T-helper 17 cell (primary cell): ENCODE measurements at places on chromosomes 13 and 19.
A peak's percentile ranks its signal among the peaks of the same experiment; 100 is the strongest.

GRCh38 chr19:2722541-2723344 lies 1.6 kb upstream of the DIRAS1 start:
- peaks cover 3% of the 10 kb centered on the region for H3K36me3 ChIP-seq
- peaks cover 38% of the 10 kb centered on the region for H3K27me3 ChIP-seq

DNA sequence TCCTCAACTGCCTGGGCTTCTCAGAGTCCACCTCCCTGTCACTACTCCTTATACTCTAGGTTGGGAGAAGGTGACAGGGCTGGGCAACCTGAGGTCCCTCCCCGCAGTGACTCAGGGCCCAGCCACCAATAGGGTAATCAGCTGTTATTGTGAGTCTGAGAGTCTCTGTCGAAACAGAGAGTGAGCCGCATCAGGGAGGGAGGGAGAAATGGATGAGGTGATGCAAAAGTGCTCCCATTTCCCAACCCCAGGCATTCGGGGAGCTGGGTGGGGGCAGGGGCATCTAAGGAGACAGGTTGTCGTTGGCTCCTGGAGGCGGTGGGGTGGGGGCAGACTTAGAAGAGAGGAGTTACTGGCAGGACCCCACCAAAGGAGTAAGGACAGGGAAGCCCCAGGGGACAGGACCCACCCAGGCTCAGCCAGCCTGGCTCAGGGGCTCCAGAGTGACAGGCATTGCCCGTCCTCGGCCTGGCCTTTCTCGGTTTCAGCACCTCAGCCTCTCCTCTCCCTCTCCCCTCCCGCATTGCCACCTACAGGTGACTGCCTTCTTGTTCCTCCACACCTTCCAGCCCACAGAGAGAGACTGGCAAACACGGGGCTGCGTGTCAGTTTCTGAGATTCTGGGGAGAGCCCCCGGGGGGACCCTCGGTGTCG lies at the start of gene DMKN:
Gene DMKN, minus strand, starts transcription at position 22 of the 654 bp plus-strand sequence. CDS start 174 bp downstream, outside the sequence.
- H3K27ac ChIP-seq, result no peak within 1 kb of the TSS
- DNase-seq, result no peak
- peaks cover 2% of the 10 kb centered on the region for H3K36me3 ChIP-seq

GRCh38 chr13:59476366-59476765 lies 687.4 kb downstream of the DIAPH3 start:
- no peak for DNase-seq
- H3K4me1 ChIP-seq, result peaks cover 3% of the 10 kb centered on the region
- H3K27ac ChIP-seq, result no peak overlapping the region
- peaks cover 6% of the 10 kb centered on the region for H3K27me3 ChIP-seq

GRCh38 chr19:47651691-47652090 lies 42.8 kb downstream of the BICRA start:
- H3K4me3 ChIP-seq, result no peak overlapping the region
- H3K27me3 ChIP-seq, result no peaks in the 10 kb centered on the region
- peaks cover 35% of the 10 kb centered on the region for H3K4me1 ChIP-seq
- peak overlapping the region; percentile 21 for H3K27ac ChIP-seq

- H3K36me3 ChIP-seq, result no peaks in the 10 kb centered on the region
- H3K4me3 ChIP-seq, result no peak overlapping the region
- DNase-seq, result no peak
- no peak overlapping the region for H3K27ac ChIP-seq
Measured at GRCh38 chr13:90884066-90884465, 463.4 kb upstream of the MIR17HG start.

GRCh38 chr19:2259336-2259735 lies 3.1 kb upstream of the JSRP1 start:
- no peaks in the 10 kb centered on the region for H3K27me3 ChIP-seq
- DNase-seq, result no peak
- H3K4me3 ChIP-seq, result peak overlapping the region; percentile 52
- peaks cover 6% of the 10 kb centered on the region for H3K4me1 ChIP-seq

DNA sequence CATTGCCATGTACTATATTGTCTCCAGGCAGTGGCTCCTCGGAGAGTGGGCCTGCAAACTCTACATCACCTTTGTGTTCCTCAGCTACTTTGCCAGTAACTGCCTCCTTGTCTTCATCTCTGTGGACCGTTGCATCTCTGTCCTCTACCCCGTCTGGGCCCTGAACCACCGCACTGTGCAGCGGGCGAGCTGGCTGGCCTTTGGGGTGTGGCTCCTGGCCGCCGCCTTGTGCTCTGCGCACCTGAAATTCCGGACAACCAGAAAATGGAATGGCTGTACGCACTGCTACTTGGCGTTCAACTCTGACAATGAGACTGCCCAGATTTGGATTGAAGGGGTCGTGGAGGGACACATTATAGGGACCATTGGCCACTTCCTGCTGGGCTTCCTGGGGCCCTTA lies 624 bp downstream of the GPR32 start:
- H3K36me3 ChIP-seq, result peaks cover 5% of the 10 kb centered on the region
- no peak overlapping the region for H3K27ac ChIP-seq
- peaks cover 48% of the 10 kb centered on the region for H3K27me3 ChIP-seq
- no peak for DNase-seq
- H3K4me1 ChIP-seq, result no peaks in the 10 kb centered on the region
- H3K4me3 ChIP-seq, result no peak overlapping the region

- no peak overlapping the region for H3K27ac ChIP-seq
- no peak for DNase-seq
- H3K27me3 ChIP-seq, result no peaks in the 10 kb centered on the region
- no peaks in the 10 kb centered on the region for H3K36me3 ChIP-seq
- H3K4me1 ChIP-seq, result peaks cover 2% of the 10 kb centered on the region
- no peak overlapping the region for H3K4me3 ChIP-seq
Measured at GRCh38 chr19:18860302-18860700, 28.5 kb downstream of the UPF1 start.

- H3K4me1 ChIP-seq, result peaks cover 33% of the 10 kb centered on the region
- peaks cover 5% of the 10 kb centered on the region for H3K36me3 ChIP-seq
- no peak for DNase-seq
- no peak overlapping the region for H3K27ac ChIP-seq
- peaks cover 17% of the 10 kb centered on the region for H3K27me3 ChIP-seq
- no peak overlapping the region for H3K4me3 ChIP-seq
Measured at GRCh38 chr19:42178791-42179674, 38.4 kb downstream of the DEDD2 start.

- H3K36me3 ChIP-seq, result no peaks in the 10 kb centered on the region
- no peak for DNase-seq
- H3K27me3 ChIP-seq, result no peaks in the 10 kb centered on the region
- H3K27ac ChIP-seq, result no peak overlapping the region
Measured at GRCh38 chr13:39789451-39789850, 134.0 kb downstream of the COG6 start.

- H3K4me1 ChIP-seq, result peaks cover 11% of the 10 kb centered on the region
- H3K4me3 ChIP-seq, result peak overlapping the region; percentile 28
- no peak for DNase-seq
- no peaks in the 10 kb centered on the region for H3K27me3 ChIP-seq
- peaks cover under 1% of the 10 kb centered on the region for H3K36me3 ChIP-seq
Measured at GRCh38 chr19:6374711-6375410, 872 bp downstream of the PSPN start.

GRCh38 chr13:24223341-24224231 lies 63.1 kb downstream of the SPATA13 start:
- peaks cover 3% of the 10 kb centered on the region for H3K4me1 ChIP-seq
- H3K27me3 ChIP-seq, result no peaks in the 10 kb centered on the region
- no peak overlapping the region for H3K27ac ChIP-seq
- DNase-seq, result no peak
- H3K36me3 ChIP-seq, result no peaks in the 10 kb centered on the region

DNA sequence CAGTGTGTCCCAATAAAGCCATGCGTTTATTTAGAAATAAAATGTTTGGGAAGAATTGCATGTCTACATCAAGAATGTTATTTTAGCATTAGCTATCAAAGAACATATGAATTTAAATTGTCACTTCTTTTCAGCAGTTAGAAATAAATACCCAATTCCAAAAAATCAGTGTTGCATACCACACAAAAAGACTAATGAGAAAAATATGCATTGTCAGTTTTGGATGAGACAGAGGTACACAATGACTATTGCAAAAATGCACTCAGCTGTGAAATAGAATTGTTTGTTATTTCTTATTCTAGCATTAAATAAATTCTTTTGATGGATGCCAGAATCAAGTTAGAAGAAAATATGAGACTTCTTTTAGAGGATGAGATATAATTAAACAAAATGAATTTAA lies 833.9 kb downstream of the SLITRK1 start:
- H3K4me3 ChIP-seq, result no peak overlapping the region
- H3K27ac ChIP-seq, result no peak overlapping the region
- no peaks in the 10 kb centered on the region for H3K4me1 ChIP-seq
- no peak for DNase-seq
- H3K36me3 ChIP-seq, result no peaks in the 10 kb centered on the region
- no peaks in the 10 kb centered on the region for H3K27me3 ChIP-seq
